ENCODE measurements at places on chromosomes 1 and 21.

DNA sequence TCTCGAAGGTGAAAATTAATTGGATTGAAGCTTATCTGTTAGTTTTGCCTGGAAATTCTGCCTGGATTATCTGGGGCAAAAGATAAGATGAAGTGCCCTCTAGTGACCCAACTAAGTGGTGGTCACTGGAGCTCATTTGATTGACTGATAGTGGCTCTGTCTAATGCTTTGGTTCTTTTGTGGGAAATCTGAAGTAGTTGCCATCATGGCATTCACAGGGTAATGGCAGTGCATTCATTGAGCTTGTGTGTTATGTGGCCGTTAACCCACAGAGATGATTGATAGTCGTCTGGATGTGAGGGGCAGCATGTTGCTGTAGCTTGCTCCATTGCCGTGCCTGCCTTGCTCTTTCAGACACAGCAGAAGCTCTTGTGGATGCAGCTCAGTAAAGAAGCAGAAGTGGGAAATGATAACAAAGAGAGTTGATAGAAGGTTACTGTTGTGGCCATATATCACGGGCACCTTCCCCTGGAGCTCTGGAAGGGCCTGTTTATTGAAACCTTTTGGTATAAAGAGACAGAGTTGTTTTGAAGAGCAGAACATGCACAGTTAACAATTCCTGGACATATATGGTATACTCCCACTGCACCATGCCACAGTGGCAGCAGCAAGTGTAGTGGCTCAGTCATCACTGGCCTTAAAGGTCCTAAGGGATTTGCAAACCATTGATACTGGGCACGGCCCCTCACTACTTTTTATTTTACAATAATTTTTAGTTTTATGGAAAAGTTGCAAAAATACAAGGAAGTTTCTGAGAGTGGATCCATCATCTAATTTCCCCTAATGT is 42.0 kb downstream of the CXADR start:
- no peak for DNase-seq

GRCh38 chr1:160377585-160378206 is 10.8 kb downstream of the NHLH1 start:
- no peak for DNase-seq

DNA sequence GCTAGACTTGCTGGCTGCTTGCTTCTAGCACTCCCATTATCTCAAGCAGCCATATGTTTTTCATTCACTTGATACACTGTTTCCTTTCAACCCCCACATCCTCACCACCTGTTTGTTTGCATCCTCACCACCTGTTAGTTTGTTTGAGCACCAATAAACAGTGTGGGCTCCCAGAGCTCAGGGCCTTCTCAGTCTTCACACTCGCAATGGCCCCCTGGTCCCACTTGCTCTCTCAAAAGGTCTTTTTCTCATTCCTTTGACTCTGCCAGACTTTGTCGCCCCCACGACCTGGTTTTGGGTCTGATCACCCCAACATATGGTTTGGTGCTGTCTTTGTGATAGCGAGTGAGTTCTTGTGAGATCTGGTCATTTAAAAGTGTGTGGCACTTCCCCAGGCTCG is 6.2 kb upstream of the PADI4 start:
- DNase-seq, result no peak

DNA sequence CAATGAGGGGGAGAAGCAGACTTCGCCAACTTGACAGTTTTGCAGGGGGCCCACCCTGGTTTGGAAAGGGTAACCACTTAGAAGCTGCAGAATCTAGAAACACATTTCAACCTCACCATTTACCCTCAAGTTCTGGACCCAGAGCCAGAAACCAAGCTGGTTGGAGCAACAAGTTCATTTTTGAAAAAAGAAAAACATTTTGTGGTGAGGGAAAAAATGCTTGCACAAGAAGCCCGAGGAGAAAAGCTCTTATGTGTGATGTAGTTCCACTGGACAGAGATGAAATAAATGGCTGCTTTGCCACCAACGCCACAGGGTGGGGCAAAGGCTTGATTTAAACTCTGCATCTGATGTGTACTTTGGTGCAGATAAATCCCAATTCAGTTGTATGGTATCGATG is 10.6 kb upstream of the NGF start:
- no peak for DNase-seq

DNA sequence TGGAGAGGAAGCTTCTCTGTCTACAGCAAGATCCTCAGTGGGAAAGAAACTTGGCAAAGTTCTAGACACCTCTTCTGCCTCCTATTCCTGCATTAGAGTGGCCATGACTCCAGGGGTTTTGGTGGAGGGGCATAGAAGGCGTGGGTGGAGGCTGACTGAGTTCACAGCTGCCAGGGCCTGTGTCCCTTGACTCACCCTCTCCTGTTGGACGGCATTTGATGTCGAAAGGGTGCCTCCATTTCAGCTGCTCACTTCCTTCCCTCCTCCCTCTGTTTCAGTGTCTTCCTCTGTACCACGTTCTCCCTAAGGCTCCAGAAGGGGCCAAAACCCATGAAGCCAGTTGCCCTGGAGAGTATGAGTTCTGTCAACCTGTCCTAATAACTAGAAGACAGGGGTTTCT is 632 bp downstream of the TMEM79 start:
- DNase-seq, result no peak

- no peak for DNase-seq
These were observed 282.8 kb upstream of the PKN2 start for GRCh38 chr1:88401313-88401712.

GRCh38 chr1:208137193-208137592 is 107.0 kb downstream of the PLXNA2 start:
- no peak for DNase-seq

- no peak for DNase-seq
These were observed 82.4 kb upstream of the BCL10 start for GRCh38 chr1:85358702-85359438.

DNA sequence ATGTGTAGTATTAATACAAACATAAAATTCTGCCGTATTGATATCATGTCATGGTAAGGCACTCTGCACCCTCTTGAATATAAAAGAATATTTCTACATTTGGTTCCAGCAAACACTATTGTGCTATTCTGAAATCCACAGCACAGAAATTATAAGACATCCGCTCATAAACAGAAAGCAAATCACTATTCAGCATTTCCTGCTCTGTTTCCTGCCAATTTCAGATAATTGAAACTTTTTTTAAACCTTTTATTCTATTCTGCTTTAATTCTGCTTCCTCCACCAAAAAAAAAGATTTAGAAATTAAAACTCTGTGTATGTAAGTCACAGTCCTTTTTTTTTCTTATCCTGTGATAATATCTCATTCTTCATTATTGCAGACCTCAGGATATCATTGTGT is 39.6 kb upstream of the PLEKHO1 start:
- DNase-seq, result no peak

- DNase-seq, result no peak
These were observed 34.3 kb upstream of the PDE9A start for GRCh38 chr21:42619166-42619565.

GRCh38 chr1:24992761-24993211 is 62.7 kb upstream of the RUNX3 start:
- DNase-seq, result no peak

DNA sequence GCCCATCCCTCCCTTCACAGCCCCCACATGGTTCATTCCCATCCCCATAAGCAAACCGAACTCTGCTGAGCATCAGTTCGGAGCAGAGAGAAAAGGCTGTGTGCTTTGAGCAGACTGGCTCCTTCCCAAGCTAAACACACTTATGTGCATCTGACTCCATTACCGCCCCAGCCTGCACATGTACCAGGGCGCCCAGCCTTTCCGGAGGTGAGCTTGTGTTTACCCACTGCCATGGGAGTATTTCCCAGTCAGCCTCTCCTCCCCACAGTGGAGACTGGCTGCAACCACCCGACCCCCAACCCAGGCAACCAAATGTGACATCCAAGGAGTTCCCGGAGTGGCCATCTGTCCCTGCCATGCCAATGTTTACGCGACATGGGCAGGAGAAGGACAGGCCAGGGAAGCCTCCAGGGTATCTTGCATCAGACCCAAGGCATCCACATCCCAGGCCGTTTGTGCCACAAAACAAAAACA is 9.4 kb downstream of the TIAM1 start:
- DNase-seq, result no peak

GRCh38 chr1:7688659-7689058 is 82.4 kb upstream of the VAMP3 start:
- no peak for DNase-seq

GRCh38 chr1:57632401-57632800 is 208.5 kb upstream of the DAB1 start:
- no peak for DNase-seq

DNA sequence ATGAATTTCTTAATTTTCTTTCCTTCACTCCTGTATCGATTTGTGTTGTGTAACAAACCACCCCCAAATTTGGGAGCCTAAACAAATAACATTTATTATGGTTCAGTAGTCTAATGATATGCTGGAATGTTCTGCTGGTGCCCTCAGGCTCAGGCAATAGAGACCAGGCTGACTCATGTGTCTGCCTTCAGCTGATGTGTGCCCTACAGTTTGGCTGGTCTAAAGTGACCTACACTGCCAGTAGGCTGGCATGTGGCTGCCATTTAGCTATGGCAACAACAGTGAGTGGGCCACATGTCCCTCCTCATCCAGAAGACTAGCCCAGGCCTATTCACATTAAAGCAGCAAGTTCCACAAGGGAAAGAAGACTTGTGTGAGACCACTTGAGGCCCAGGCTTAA is 115.8 kb downstream of the PTPRC start:
- DNase-seq, result no peak

GRCh38 chr1:204602871-204603542 is 82.5 kb downstream of the LRRN2 start:
- no peak for DNase-seq

- DNase-seq, result no peak
These were observed 142.5 kb downstream of the ZNF648 start for GRCh38 chr1:181918880-181919525.

DNA sequence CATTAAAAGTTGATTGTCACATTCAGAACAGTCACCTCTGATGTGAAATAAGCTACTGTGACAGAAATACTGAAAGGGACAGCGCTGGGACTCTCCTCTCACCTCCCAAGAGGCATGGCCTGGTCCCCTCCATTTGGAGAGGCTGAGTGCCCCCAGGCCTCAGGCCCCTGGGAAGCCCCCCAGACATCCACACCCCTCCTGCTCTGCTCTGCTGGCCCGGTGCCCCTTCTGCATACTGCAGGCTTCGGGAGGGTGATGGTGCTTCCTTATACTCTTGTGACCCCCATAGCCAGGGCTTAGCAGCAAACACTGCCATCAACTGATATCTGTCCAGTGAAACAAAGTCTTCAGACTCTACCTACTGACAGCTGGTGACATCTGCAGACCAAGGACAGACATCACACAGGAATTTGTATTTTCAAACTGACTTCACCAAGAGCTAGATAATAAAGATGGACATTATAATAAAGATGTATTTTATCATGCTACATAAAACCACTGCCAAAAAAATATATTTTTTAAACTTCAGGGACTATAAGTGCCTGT is 36.9 kb downstream of the C2CD2 start:
- no peak for DNase-seq

- no peak for DNase-seq
These were observed 191.8 kb downstream of the TPR start for GRCh38 chr1:186183219-186183618.

DNA sequence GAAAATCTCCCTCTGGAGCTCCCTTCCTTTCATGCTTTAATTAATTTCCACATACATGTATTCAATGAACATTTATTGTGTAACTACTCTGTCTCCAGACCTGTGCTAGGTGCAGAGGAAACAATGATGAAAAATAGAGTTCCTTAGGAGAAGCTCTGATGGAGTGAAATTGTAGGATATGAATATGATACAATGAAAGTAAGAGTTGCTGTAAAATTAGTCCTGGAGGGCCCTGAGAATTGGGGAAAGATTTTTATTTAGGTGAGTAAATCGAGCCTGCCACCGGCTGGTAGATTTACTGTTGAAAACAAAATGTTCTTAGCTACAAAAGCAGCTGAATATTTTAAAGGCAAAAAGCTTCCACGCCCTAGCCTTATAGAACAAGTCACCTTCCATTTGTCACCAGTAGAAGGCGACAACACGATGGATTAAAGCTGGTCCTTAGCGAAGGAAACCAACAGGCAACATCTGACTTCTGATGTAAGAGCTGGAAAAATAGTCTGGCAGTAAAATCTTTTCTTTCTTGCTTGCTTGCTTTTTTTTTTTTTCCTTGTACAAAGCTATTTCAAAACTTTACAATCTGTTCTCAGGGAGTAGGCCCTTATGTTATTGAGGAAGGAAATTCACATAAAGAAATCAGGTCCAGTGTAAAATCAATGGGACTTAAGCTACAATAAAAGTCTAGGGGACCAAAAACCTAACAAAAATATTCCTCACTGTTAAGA is 82.0 kb upstream of the ROR1 start:
- DNase-seq, result peak; percentile 53

DNA sequence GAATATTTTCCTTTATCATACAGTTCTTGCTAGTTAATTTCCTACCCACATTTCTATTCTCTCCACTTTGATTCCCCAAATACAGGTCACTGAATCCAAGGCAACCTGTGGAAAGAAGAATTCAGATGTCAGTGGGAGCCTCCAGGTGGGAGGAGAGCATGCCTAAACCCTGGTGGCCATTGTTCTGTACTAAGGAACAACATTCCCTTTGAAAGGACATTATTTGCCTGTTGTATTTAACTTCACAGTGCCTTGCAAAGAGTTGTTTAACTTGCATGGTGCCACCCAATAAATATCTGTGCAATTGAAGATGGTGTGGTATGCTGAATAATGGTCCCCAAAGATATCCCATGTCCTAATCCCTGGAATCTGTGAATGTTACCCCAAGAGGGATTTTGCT is 21.3 kb downstream of the NPHS2 start:
- no peak for DNase-seq

GRCh38 chr1:25063591-25064416 is 133.7 kb upstream of the RUNX3 start:
- DNase-seq, result no peak

DNA sequence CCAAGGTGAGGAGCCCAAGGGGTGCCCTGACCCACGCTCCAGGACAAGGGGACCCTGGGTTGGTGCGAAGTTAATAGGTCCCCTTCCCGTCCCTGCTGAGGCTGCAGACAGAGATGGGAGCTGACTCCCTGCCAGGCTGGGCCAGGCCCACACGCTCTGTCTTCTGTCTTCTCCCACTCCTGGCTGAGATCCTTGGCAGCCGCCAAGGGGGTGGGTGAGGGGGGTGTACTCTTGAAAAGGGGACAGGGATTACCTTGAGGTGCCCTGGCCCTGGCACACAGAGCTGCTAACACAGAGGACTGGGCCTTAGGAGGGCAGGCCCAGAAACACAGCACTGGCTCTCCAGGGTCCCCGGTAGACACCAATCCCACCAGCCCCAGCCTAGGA is 11.0 kb upstream of the CTRC start:
- no peak for DNase-seq

GRCh38 chr1:69305621-69306020 is 262.1 kb upstream of the LRRC7 start:
- no peak for DNase-seq

- DNase-seq, result no peak
These were observed 441.4 kb downstream of the RPS6KC1 start for GRCh38 chr1:213492161-213493041.
